ENCODE measurements at places on chromosomes 12 and 14.
A peak's percentile ranks its signal among the peaks of the same experiment; 100 is the strongest.

- no peak for DNase-seq
Observed at GRCh38 chr14:57812741-57813140, 53.2 kb downstream of the SLC35F4 start.

GRCh38 chr12:117261247-117261646, 71.0 kb upstream of the FBXO21 start:
- DNase-seq = peak; percentile 56

- no peak for DNase-seq
Observed at GRCh38 chr12:65540140-65540539, 261.7 kb downstream of the MSRB3 start.

DNA sequence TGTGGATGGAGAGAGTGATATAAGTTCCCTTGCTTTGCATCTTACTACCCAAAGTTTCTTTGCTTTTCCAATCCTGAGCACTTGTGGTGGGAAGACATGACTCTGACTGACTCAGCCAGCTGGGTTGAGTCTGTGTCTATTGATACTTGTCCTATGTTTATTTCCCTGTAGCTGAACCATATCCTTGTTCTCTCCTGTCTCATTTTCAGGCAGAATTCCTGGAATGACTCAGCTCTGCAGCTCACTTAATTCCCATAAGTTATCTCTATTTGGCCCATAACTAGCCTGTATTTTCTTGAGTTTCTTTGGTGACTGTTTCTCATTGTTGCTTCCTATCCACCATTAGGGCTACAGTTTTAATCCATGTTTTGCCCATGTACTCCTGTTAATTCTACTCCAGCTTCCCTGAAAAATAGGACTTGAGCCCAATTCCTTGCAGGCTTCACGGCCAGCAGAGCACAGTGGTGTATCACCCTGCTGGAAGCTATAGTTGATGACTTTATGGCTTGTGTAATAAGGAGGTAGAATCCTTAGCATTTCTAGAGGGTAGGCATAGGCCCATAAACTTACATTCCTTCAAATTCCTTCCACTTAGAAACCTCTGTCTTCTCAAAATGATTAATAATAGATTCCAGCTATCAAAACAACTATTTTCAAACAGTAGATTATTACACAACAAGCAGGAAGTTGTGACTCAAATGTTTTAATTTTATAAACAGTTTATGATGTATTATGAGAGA, 183.1 kb downstream of the TMTC3 start:
- DNase-seq = no peak

GRCh38 chr14:75369506-75369905, 58.3 kb upstream of the JDP2 start:
- DNase-seq = no peak

- no peak for DNase-seq
Observed at GRCh38 chr12:130127532-130127911, 34.7 kb upstream of the FZD10 start.

DNA sequence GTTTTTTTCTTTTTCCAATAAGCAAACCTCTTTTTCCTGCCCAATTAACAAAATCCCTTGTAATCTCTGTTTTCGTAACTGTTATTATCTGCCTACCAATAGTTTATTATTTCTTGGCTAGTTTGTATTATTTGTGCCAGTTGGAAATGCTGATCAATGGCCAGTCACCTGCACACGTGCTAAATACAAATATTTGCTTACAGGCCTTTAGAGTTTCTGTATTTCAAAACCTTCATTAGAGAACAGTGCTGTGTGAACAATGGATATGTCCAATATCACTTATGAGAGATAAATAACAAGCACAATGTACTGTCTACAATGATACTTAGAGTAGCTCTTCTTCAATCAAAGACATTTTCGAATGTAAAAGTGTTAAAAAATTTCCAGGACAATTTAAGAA, 10.8 kb upstream of the DYRK2 start:
- DNase-seq = no peak

- DNase-seq = no peak
Observed at GRCh38 chr14:44383636-44384035, 123.4 kb downstream of the FSCB start.

DNA sequence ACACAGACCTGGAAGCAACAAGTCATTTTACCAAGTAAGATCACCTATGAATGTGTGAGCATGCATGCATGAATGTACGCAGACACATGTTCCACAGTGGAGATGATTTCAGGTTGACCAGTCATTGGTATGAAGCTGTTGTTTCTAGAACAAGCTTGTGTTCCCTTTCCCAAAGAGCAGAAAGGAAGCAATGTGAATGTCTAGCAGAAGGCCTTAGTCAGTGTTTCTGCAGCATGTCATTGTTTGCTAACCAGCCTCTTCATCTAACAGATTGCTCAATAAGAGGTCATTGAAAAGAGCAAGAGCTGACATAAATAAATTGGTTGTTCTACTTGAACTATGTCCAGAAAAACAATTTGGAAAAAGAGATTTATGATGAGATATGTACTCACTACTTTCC, 191.4 kb downstream of the PLCZ1 start:
- no peak for DNase-seq

GRCh38 chr12:64744422-64745258, 14.6 kb downstream of the GNS start:
- DNase-seq = no peak

DNA sequence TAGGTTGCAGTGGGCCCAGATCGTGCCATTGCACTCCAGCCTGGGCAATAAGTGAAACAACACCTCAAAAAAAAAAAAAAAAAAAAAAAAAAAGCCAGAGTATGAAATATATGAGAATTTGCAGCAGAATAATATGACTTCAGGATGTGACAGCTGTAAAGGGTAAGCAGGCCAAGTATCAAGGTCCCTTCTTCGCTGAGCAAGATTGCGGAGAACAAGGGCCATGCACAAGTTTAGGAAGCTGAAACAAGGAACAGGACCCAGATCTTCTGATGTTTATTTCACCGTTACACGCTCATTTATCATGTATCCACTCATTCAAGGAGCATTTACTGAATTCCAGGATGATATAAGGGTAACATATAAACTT, 659 bp upstream of the FOXJ2 start:
- DNase-seq = no peak

DNA sequence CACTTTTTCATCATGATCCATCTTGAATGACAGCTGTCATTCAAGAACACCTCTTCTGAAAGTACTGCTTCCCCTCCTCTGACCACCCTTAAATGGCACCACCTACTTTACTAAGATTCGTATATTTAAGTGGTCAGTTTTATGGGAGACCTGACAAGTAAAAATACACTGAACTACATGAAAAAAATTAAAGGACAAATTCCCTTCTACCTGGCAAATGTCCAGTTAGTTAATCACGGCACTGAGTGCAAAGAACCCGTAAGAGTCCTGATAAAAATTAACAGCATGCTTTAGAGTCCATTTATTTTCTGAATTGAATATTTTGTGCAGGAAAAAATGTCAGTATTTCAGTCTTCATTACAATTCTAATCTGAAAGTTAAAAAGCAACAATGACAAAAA, 48.7 kb downstream of the SETD3 start:
- DNase-seq = no peak

DNA sequence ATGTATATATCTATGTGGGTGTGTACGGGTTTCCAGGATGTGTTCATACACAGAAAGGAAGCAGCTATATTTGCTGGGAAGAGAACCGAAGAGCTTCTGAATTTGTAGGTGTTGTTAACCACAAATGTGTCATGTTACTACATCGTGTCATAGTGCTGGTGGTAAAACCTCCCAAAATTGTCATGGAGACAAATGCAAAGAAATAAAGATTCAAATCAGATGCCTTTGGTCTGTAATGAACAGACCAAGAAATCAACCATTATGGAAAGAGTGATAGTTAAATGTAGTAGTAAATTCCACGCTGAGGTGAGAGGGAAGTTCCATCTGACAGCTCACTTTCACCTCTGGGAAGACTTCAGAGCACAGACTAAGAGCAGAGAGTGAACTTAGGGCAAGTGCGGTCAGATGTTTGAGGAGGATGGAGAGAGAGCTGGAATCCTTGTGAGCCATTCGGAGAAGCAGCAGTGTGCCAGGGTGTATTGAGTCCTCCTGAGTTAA, 487.5 kb downstream of the TMEM121 start:
- no peak for DNase-seq

DNA sequence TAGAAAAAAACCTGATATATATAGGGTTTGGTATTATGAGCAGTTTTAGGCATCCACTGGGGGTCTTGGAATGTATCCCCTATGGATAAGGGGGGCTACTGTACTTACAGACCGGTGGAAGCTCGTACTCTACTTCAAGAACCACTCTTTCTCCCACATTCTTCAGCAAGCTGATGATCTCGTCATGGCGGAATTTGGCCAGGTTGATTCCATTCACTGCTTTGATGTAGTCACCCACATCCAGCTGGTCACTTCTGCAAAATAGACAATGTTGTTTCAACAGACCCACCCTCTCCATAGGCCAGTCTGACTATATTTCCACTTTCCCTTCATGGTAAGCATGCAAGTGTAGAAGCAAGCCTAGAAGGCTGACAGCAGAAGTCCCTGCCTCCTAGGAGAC, 139.9 kb downstream of the GRIP1 start:
- no peak for DNase-seq

- no peak for DNase-seq
Observed at GRCh38 chr14:85334316-85334715, 195.6 kb upstream of the FLRT2 start.

DNA sequence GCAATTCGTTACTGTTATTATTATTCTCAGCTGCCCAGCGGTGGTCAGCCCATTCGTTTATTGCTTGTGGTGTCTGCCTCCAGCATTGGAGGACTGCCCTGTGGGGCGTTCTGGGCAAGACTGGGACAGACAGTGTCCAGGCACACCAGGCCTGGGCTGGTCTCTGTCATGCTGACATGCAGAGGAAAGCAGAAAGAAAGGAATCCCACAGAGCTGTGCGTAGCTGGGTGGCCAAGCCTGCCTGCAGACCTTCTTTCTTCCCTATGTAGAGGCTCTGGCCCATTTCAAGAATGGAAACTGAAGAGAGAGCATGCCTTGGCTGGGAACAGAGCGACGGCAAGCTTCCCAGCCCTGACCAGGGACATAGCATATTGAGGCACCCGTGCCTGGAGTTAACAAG, 525.3 kb upstream of the TBX3 start:
- DNase-seq = no peak

DNA sequence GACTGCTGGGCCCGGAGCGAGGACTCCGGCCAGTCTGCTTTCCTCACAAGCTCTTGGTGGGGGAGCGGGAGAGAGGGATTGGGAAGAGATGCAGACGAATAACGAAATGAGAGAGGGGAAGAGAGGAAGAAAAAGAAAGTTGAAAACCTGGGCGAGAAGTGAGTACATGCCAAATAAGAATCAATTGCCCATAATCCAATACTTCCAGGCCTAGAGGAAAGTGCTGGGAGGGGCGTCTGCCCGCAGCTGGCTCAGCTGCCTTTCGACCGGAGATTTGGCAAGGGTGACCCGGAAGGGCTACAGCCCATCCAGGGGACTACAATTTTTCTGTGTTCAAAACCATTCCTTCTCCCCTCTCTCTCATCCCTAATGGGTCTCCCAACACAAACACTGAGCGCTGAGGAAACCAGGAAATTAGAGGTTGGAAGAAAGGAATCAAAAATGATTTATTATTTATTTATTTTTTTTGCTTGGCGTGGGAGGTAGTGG, 4.9 kb downstream of the NKX2-1 start:
- no peak for DNase-seq

DNA sequence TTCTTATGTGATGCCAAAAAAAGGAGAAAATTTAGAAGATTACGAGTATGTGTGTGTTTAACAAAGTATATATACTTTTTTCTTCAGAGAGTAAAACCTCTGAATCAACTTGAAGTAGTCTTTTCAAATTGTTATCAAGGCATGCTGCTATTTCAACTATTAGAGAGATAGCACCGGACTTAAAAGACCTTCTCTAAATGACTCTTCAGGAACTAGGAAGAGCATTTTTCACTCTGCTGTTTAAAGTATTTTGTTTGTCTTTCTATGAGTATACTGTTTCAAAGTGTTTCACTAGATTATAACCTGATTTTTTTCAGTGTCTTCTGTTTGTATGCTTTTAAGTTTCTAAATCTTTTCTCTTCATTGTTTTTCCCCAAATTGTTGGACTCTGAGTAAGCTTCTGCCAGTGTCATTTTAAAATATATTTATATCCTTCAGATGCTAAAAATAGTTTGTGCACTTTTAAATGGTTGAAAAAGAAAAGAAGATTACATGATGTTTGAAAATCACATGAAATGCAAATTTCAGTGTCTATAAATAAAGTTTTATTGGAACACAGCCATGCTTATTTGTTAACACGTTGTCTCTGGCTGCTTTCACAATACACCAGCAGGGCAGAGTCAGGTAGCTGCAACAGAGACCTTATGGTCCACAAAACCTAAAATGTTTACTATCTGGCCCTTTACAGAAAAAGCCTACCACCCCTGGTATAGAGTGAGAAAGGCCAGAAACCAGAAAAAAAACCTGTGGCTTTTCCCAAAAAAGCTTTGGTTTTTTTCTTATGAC, 21.3 kb downstream of the CRADD start:
- DNase-seq = no peak

DNA sequence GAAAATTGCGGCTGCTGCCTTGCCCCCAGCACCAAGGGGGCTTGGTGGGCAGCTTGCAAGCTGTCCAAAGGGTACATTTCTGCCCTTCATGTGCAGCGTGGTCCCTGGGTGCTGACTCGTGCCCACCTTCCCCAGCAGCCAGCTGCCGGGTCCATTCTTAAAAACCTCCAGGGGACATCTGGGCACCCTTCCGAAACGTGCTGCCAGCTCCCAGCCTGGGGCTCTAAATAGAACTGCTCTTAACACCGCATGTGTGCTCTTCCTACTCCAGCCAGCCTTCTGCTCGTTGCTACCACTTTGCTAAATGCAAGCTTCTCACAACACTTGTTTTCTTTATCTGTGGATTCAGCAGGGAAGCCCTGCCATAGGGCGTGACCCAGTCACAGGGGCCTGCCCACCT, 66.0 kb downstream of the RIMBP2 start:
- no peak for DNase-seq

- DNase-seq = no peak
Observed at GRCh38 chr12:124608450-124608870, 41.0 kb upstream of the NCOR2 start.

GRCh38 chr12:54166567-54167499, 22.0 kb downstream of the SMUG1 start:
- no peak for DNase-seq

GRCh38 chr14:101587441-101587911, 26.2 kb downstream of the DIO3 start:
- no peak for DNase-seq

DNA sequence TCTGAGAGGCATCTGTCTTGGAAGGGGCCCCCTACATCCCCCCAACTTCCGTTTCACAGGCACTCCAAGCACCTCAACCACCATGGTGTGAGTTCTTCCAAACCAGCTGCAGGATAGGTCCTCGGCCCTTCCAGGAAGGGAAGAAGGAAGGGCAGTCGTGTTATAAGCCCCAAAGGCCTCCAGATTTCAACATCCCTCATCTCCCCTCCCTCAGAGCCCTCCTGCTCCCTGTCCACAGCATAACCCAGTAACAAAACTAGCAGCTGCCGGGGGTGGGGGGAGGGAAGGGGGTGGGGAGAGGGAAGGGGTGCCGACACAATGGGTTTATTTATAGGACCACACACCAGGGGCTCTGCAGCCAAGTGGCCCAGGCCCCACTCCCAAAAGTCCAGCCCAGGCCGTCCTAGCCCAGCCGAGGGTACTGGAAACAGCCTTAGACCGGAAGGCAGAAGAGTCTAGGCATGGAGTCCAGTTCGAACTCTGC, 18.3 kb downstream of the NCKAP5L start:
- DNase-seq = no peak

- no peak for DNase-seq
Observed at GRCh38 chr12:56127485-56127887, 581 bp upstream of the ESYT1 start.
